NCI-H2107 (cell line): ENCODE measurements at places on chromosomes 2 and 18.

- no peak for DNase-seq
Observed at GRCh38 chr2:26043109-26043508, 9.2 kb downstream of the RAB10 start.

DNA sequence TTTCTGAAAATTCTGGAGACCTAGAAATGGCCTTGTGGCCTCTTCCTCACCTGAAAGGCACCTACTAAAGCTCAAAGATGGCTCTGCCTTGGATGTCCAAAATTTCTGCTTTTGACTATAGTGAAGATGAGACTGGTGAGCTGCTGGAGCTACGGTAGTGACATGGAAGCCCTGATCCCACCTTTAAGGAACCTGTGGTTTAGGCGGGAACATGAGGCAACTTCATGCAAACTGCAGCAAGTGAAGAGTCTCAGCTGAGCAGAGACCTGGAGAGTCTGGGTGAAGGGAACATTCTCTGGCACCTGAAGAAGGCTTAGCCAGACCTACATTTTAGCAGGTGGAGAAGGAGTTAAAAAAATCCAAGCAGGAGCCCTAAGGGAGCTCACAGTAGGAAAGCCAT, 40.0 kb downstream of the GORASP2 start:
- DNase-seq = no peak

DNA sequence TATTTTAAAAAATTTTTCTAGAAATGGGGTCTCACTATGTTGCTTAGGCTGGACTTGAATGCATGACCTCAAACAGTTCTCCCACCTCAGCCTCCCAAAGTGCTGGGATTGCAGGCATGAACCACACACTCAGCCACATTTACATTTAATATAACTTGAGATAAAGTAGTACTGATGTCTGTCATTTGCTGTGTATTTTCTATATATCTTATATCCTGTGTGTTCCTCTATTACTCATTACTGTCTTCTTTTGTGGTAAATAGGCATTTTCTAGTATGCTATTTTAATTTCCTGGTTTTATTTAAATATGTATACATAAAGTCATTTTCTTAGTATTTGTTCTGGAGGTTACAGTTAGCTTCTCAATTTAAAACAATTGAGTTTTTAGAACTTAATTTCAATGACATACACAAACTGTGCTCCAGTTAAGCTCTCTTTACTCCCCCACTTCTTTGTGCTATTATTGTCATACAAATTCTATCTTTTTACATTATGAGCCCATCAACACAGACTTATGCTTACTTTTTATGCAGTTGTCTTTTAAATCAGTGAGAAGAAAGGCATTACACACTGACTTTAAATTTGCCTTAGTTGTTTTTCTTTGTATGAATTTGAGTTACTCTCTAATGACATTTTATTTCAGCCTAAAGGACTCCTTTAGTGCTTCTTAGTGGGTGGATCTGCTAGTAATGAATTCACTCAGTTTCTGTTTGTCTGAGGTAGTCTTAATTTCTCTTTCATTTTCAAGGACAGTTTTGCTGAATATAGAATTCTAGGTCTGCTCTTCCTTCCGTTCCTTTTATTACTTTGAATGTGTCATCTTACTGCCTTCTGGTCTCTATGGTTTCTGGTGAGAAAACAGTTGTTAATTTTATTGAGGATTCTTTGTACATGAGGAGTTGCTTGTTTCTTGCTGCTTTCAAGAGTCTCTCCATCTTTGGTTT, 6.2 kb upstream of the INPP4A start:
- no peak for DNase-seq

DNA sequence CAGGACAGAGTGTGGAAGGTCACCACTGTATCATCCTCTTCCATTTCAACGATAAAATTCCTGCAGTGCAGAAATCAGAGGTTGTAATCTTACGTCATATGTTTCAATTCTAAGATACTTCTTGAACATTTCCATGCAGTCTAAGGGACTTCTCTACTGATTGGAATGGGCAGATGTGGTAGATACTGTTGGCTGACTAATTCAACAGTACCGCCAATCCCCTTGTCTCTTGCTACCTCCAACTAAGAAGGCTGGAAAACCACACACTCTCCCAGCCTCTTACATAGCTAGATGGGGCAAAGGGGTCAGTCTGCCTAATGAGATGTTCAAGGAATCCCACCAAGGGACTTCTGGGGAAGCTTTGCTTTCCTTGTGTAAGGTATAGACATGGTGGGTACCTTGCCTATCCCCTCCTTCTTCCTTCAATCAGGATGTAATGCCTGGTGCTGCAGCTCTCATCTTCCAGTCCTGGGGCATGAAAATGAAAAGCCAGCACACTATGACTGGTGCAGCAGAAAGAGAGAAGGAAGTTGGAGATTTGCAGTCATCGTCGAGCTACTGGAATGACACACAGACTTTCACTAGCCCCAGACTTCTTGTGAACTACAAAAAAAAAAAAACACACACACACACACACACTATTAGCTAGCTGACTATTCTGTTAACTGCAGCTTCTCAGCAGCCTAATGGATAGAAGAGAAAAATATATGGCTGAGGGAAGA, 84.1 kb downstream of the ALPK2 start:
- no peak for DNase-seq

DNA sequence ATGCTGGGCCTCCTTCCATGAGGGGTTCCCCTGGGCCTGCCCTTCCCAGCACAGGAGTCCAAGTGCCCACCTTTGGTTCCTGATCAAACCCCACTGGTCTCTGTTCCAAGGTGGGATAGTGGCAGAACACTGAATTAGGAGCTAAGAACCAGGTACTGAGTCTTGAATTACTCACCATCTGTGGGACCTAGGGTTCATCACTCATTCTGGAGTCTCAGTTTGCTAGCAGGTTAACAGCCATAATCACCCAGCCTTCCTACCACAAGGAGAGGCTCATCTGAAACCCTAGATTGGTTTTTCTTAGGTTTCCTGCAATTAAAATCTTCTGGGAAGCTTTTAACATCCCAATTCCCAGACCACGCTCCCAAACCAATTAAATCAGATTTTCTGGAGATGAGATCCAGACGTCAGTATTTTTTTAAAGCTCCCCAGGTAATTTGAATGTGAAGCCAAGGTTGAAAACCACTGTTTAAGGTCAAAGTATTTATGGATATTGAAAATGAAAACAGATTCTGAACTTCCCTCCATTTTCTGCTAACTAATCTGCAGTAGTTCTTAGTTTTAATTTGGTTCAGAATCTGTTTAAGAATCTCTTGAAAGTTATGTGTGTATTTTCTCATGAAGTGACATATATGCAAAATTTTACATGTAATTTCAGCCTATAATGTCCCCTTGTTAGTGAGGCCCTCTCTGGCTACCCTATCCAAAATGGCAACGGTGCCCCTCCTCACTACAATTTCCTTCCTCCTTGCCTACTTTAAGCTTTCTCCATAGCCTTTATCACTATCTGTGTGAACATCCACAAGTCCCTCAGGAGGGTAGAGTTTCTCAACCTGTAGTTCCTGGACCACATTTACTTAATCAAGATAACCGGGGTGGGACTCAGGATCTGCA, 166.5 kb upstream of the CXCR4 start:
- DNase-seq = no peak

DNA sequence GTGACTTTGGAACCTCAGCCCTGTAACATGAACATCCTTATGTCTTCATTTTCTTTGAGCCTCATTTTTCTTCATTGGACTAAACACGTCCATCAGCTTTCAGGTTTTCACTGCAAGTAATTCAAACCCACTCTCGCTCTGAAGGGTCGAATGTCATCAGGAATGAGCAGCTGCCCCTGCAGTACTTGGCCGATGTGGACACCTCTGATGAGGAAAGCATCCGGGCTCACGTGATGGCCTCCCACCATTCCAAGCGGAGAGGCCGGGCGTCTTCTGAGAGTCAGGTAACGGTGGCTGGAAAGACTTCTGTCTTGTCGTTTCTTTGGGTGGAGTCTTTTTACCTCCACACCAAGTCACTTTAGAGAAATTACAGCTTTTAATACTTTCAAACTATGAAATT, 39.1 kb upstream of the PRLH start:
- DNase-seq = no peak

DNA sequence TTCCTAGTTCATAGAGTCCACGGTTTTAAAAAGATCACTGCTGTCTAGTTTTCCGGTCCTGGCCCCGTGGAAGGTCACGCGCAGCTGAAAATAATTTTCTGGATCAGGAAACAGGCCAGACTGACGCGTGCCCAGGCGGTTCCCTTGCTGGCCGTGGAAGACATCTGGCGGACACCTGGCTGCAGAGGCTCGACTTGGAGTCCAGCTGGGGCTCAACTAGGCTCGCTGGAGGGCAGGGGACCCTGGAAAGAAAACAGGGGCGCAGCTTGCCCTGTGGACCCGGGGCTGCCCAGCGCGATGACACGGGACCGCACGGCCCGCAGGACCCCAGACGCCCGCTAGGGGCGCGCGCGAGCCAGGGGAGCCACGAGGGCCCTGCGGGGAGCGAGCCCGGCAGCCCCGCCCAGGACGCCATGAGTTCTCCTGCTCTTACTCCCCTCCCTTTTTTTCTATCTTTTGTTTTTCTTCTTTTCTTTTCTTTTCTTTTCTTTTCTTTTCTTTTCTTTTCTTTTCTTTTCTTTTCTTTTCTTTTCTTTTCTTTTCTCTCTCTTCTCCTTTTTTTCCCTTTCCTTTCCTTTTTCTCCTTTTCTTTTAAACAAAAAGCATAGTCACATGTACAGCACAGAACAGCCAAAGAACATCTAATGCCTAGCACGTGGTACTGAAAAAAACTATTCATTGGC, 43.2 kb upstream of the UBE2F start:
- peak; percentile 46 for DNase-seq

- no peak for DNase-seq
Observed at GRCh38 chr2:49640630-49641029, 486.3 kb upstream of the FSHR start.

GRCh38 chr2:189092936-189093335, 86.6 kb downstream of the COL5A2 start:
- no peak for DNase-seq

- no peak for DNase-seq
Observed at GRCh38 chr18:26655525-26656430, 107.4 kb upstream of the KCTD1 start.

GRCh38 chr2:102226612-102227391, 40.0 kb downstream of the IL1RL2 start:
- DNase-seq = no peak

DNA sequence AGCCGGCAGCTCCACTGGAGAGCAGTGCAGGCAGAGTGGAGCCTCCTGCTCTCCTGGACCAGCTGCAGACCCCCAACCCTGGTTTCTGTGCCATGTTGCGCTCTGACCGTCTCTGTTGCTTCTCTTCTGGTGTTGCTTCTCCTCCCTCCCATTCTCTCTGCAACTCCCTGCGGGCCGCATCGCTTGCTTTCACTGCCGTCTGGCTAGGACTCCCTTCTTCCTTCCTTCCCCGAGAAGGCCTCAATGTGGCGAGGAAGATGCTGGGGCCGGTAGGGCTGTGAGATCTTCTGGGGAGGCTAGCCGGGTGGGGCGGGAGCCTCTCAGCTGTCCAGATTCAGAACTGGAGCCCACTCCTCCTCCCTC, 6.2 kb downstream of the DNAJB2 start:
- DNase-seq = no peak

GRCh38 chr2:16584824-16585540, 80.7 kb downstream of the CYRIA start:
- no peak for DNase-seq

- DNase-seq = no peak
Observed at GRCh38 chr2:162972383-162972782, 133.8 kb upstream of the KCNH7 start.

- DNase-seq = no peak
Observed at GRCh38 chr2:97267411-97268074, 154.6 kb downstream of the ANKRD36 start.

DNA sequence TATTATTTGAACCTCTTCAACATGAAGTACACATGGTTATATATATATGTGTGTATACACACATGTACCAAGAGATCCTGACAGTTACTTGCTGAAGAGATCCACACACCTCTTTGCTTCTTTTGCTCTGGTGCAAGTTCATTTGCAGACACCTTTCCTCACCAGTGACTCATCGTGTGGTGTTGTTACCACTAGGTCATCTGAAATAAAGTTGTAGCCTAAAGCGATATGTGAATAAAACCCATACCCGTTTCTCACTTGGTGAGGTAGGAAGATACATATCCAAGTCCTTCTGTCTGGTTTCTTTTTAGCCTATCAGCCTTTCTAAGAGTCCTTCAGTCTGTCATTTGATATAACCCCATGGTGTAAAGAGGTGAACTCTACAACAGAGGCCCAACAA, 379.4 kb upstream of the RAB12 start:
- no peak for DNase-seq

- no peak for DNase-seq
Observed at GRCh38 chr2:31277621-31278020, 43.7 kb downstream of the EHD3 start.

DNA sequence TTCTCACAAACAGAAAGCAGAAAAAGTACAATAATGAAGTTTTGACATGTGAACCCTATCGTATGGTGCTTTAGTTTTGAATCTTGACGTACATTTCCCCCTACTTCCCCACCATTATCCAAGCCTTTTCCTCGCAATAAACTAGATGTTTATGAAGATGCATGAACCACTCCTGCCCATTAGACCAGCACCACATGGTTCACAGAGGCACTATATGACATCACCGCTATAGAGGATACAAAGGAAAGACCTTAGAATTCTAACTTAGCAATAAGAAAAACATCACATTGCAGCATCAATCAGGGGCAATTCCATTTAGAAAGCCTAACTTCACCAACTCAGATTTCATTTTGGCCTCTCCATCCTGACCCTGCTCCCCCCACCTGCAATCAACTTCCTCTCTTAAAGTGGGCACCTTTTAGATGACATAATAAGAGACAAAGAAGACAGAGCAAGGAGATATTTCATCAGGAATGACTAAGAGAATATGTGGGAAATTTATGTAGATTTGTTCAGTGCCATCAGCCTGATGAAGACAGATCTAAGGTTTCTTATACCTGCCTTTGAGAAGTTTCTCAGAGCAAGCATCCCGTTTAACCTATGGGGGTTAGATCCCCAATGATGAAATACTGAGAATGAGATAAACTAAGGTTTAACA, 124.9 kb downstream of the PIGN start:
- DNase-seq = no peak

DNA sequence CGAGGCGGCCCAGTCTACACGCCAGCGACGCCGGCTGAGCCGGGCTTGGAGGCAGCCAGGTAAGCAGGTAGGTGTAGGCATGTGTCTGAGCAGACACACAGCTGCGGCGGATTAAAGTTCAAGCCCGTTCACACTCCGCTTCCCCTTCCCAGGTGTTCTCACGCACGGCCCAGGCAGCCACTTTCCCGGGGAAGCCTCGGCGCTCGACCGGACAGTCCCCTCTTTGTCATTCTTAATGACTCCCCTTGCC, 367 bp downstream of the TGFA start:
- DNase-seq = peak; percentile 50

GRCh38 chr2:105573490-105573889, 171.2 kb upstream of the NCK2 start:
- no peak for DNase-seq

DNA sequence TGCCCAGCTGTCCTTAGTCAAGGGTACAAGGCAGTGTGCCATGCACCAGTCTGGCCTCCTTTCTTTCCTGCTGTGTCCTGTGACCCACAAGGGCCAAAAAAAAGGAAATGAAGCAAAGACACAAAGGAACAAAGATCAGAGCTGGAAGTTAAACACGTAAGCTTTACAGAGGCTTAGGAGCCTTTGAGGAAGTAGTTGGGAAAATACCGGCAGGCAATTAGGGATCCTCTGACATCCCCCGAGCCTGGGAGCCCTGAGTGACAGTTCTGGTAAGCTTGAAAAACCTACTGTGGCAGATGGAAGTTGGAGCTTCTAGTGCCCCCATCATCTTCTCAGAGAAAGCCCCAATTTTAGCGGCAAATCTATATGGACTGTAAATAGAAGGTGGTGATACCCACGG, 78.5 kb downstream of the SPRED2 start:
- no peak for DNase-seq

- no peak for DNase-seq
Observed at GRCh38 chr2:219082332-219082958, 21.7 kb upstream of the IHH start.
